ENCODE measurements at places on chromosomes 11 and 22.

GRCh38 chr11:31484497-31484896, 24.9 kb downstream of the IMMP1L start:
- no peak for DNase-seq

GRCh38 chr11:8223513-8223900, 40.2 kb downstream of the LMO1 start:
- no peak for DNase-seq

- DNase-seq = no peak
Measured at GRCh38 chr11:64095949-64096348, 60.2 kb downstream of the FLRT1 start.

DNA sequence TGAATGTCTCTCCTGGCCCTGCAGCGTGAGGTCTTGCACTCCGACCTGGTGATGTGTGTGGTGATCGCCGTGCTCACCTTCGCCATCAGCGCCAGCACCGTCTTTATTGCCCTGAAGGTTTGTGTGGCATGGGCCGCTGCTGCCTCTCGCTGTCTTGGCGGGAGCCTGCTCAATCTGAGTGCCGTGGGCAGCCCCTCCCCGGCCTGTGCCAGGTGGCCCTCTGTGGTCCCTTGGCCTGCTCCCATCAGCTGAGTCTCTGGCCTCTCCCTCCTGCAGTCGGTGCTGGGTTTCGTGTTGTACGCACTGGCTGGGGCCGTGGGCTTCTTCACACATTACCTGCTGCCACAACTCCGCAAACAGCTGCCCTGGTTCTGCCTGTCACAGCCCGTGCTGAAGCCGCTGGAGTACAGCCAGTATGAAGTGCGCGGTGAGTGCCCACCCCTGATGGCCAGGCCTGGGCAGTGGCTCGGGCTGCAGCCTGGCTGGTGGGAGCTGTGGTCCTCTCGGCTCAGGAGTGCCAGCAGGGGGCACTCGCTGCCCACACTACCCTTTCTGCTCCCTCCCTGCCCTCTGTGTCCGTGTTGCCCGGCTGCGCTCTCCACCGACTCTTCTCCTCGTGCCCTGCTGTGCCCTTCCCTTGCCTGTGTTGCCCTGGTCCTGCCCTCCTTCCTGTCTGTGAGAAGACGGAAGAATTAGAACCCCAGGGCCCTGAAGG, 10.2 kb downstream of the PCNX3 start:
- DNase-seq = no peak

DNA sequence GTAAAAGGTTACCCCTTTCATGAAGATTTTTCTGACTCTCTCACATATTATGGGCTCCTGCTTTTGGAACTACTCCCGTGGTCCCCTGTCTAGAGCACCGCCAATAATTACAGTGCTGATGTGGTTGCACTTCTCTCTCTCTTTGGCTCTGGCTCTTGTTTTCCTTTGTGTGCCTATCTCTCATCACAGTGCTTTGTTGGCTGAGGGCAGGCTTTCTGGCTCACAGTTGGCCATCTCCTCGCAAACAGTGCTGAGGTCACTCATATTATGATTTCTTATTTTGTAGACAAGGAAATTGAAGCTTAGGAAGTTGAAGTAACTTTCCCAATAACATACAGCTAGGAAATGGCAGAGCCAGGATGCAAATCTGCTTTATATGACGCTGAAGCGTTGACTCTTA, 192.5 kb downstream of the DDX10 start:
- no peak for DNase-seq

DNA sequence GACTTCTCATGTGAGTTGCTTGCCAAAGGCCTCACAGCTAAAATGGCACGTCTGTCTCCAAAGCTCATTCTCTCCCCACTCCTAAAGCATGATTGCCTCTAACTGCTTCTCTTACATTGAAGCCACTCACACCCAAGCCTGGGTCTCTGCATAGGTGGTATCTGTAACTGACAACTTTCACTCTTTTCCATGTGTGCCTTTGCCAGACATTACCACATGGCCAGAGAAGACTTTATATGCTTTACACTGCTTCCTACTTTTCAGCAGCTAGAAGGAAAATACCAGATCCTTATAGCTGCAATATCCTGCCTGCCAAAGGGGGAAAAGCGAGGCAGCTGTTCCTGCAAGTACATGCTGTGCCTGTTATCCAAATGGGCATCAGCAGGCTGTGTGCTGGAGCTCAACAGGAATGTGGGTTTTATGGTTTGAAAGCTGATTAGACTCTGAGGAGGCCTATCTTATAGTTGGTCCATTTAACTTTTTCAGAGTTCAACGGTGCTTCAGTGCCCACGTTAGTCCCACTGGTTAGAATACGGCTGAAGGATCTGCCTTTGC, 547.1 kb downstream of the RAB38 start:
- no peak for DNase-seq

DNA sequence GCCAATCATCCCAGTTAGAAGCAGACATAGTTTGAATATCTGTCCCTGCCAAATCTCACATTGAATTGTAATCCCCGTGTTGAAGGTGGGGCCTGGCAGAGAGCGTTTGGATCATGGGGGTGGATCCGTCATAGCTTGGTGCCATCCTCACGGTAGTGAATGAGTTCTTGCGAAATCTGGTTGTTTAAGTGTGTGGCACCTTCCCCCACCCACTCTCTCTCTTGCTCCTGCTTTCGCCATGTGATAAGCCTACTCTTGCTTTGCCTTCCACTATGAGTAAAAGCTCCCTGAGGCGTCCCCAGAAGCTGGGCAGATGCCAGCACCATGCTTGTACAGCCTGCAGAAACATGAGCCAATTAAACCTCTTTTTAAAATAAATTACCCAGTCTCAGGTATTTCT, 5.0 kb upstream of the CCDC81 start:
- no peak for DNase-seq

DNA sequence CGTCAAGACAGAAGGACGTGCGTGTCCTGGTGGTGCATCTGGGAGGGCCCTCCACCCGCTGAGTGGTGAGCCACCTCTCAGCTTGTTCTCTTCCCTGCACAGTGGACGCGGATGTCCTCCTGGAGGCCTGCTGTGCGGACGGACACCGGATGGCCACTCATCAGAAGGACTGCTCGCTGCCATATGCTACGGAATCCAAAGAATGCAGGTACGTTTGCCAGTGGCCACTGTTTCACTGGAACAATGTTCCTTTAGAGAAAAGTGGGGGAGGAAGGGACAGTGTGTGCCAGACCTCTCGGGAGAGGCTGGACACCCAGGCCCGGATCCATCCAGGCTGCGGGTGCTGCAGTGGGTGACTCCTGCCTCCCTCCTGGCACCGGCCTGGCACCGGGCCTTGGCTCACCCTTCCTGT, 15.9 kb downstream of the FBLN1 start:
- no peak for DNase-seq

GRCh38 chr22:43466710-43467109, 54.9 kb downstream of the MPPED1 start:
- no peak for DNase-seq

- DNase-seq = no peak
Measured at GRCh38 chr22:25497181-25497641, 67.3 kb upstream of the GRK3 start.

- no peak for DNase-seq
Measured at GRCh38 chr11:79227308-79227707, 213.5 kb downstream of the TENM4 start.

Data from femur (tissue), 1 donor.